ENCODE measurements at places on chromosomes 5 and 9.
A peak's percentile ranks its signal among the peaks of the same experiment; 100 is the strongest.

- no peak for DNase-seq
Measured at GRCh38 chr5:50476549-50476948, 35.5 kb upstream of the EMB start.

GRCh38 chr5:54215233-54215736 lies 95.1 kb downstream of the ARL15 start:
- peak; percentile 71 for DNase-seq

DNA sequence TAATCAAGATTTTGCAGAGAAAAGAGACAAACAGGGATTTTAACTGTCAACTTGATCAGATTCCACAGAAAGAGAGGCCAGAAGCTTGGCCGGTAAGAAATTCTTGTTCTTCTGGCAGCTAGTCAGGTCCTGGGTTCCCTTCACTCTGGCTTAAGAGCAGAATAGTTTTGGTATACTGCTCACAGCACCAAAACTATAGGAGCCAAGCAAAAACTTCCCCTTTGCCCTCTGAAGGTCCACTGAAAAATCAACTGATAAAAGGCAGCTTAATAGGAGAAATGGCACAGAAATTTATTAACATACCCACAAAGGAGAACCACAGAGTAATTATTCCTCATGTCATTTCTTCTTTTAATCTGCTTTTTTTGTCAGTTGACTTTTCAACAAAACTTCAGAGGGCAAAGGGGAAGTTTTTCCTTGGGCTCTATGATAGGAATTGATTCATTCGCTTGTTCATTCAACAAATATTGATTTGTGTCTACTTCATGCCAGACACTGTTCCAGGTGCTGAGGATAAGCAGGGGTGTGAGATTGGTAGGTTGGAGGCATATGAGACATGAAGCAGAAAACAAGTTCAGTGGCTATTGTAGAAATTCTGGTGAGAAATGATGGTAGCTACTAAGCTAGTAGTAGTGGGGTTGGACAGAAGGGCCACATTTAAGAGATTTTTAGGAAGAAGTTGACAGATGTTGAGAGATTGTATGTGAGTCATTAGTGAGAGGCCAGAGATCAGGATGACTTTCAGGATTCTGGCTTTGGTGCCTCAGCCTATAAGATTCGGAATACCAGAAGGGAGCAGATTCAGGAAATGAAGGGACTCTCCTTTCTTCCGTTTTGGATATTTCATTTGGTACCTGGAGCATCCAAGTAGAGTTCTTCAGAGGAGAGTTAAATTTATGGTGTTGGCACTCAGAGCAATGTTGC lies 20.6 kb upstream of the NNT start:
- no peak for DNase-seq

DNA sequence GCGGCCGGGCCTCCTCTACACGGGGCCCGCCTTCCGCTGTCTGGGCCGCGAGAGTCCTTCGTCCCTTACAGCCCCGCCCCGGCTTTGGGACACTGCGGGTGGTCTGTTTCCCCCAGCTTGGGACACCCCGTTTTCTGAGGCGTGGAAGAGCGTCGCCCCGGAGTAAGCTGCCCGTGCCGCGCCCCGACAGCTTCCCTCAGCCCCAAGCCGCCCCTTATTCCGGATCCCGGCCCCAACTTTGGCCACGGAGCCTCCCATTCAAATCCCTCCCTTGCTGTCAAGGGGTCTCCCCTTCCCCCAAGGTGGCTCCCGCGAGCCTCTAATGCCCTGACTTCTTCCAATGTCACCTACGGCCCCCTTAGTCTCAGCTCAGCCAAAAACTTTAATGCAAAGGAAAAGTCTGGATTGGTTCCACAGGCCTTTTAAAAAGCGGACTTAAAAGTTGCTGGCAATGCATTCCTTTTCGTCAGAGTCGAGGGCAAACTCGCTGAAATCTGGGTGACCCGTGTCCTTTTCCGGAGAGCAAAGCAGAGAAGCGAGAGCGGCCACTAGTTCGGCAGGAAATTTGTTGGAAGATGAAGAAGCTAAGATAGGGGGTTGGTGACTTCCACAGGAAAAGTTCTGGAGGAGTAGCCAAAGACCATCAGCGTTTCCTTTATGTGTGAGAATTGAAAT lies 19.8 kb downstream of the EXOSC2 start:
- DNase-seq = peak; percentile 41
